SJCRH30 (cell line): ENCODE measurements at places on chromosomes 13 and 19.

DNA sequence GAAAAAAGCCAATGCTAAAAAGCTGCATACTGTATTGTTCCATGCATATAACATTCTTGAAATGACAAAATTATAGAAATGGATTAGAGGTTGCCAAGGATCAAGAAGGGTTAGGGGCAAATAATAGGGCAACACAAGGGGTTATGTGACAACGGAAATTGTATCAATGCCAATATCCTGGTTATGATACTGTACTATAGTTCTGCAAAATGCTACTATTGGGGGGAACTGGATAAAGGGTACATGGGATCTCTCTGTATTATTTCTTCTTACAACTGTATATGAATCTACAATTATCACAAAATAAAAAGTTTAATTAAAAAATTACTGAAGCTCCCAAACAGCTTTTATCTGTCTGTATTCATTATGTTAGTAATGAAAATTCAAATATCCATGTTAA, 31.9 kb downstream of the LNX2 start:
- no peaks in the 10 kb centered on the region for H3K36me3 ChIP-seq
- H3K4me3 ChIP-seq = no peak overlapping the region
- H3K4me1 ChIP-seq = no peaks in the 10 kb centered on the region
- DNase-seq = no peak

- H3K27me3 ChIP-seq = no peaks in the 10 kb centered on the region
- no peak overlapping the region for H3K27ac ChIP-seq
- peaks cover 6% of the 10 kb centered on the region; the same call in 1 of the 2 replicates for H3K4me1 ChIP-seq
- H3K36me3 ChIP-seq = peaks cover 21% of the 10 kb centered on the region; the same call in 1 of the 2 replicates
- no peak overlapping the region for H3K4me3 ChIP-seq
Measured at GRCh38 chr19:18834644-18834984, 2.9 kb downstream of the UPF1 start.

DNA sequence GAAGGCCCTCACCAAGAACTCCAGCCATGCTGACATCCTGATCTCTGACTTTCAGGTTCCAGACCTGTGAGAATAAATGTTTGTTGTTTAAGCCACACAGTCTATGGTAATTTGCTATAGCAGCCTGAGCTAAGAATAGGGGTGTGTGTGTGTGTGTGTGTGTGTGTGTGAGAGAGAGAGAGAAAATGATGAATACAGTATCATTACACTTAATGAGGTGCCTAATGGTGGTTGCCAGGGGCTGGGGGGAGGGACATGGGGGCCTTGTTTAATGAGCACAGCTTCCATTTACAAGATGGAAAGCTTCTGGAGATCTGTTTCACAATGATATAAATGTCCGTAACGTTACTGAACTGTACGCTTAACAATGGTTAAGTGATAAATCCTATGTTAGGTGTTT, 53.8 kb upstream of the LATS2 start:
- no peak for DNase-seq
- H3K4me1 ChIP-seq = no peaks in the 10 kb centered on the region
- no peaks in the 10 kb centered on the region for H3K27me3 ChIP-seq
- H3K36me3 ChIP-seq = no peaks in the 10 kb centered on the region

GRCh38 chr13:83881917-83882605, at the start of gene SLITRK1:
TSS of gene SLITRK1 (minus strand) at chr13:83882474. CDS start at chr13:83881507, 967 bp downstream.
- H3K4me1 ChIP-seq = no peaks in the 10 kb centered on the region
- no peak within 1 kb of the TSS for H3K4me3 ChIP-seq
- no peaks in the 10 kb centered on the region for H3K27me3 ChIP-seq
- no peaks in the 10 kb centered on the region for H3K36me3 ChIP-seq
- H3K27ac ChIP-seq = no peak within 1 kb of the TSS

DNA sequence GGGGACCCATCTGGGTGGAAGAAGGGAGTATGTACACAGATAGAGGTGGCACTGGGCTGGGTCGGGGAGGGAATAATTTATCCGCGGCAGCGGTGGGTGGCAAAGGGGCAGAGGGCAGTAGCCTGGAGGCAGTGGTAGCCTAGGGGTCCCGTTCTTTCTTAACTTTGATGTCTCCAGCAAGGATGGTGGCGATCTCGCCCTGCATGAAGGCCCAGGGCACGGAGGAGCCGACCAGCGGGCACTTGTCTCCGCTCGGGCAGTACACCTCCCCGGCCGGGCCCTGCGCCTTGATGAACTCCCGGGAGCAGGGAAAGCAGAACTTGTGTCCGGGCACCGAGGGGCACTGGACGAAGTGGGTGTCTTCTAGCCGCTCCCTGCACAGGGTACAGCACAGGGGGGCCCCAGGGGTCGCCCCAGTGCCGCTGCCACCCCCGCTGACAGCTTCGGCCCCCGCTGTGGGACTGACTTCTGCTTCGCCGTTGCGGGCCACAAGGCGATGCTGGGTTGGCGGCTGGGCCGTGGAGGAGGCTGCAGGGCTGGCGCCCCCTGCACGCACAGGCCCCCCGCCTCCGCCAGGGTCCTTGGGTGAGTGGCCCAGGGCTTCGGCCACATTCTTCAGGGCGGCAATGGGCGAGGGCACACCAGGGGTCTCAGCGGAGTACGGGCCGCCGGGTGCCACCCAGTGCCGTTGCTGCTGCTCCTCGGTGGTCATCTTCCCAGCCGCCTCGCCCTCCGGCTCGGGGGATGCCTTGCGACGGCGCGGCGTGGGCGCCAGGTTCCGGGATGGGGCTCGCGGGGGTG, 1.9 kb downstream of the IRF2BP1 start:
- H3K36me3 ChIP-seq = peaks cover 4% of the 10 kb centered on the region; the same call in 1 of the 2 replicates
- no peaks in the 10 kb centered on the region for H3K27me3 ChIP-seq
- H3K4me1 ChIP-seq = peaks cover 27% of the 10 kb centered on the region
- H3K27ac ChIP-seq = no peak overlapping the region

DNA sequence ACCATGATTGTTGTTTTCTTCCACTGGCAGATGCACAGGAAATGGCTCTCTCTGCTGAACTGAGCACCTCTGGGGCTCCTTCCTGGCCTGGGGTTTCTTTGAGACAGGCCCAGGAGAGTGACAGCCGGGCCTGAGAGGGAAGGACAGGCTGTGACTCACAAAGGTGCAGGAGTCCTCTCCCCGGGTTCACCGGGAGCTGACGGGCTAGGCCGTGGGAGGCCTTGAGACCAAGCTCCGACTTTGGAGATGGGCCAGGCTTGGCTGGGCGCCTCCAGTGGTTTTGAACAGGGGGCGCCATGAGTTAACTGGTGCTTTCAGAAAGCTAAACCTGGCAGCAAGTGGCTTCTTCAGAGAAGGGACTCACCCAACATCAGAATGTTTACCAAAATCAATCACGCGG, 143.4 kb downstream of the URI1 start:
- peak; percentile 49 for DNase-seq
- no peaks in the 10 kb centered on the region for H3K27me3 ChIP-seq
- no peak overlapping the region for H3K4me3 ChIP-seq
- no peaks in the 10 kb centered on the region; the same call in 1 of the 2 replicates for H3K4me1 ChIP-seq
- no peaks in the 10 kb centered on the region for H3K36me3 ChIP-seq
